ENCODE measurements at places on chromosomes 13 and 19.
A peak's percentile ranks its signal among the peaks of the same experiment; 100 is the strongest.

GRCh38 chr19:12946731-12947496, 1.3 kb downstream of the RAD23A start:
- DNase-seq: no peak

GRCh38 chr19:29675120-29675649, 9.9 kb downstream of the PLEKHF1 start:
- no peak for DNase-seq

- no peak for DNase-seq
These were observed 105.9 kb upstream of the GJB6 start for GRCh38 chr13:20337884-20338551.

- no peak for DNase-seq
These were observed 10.2 kb downstream of the ENOX1 start for GRCh38 chr13:43776501-43777079.

GRCh38 chr19:343941-344624, 513 bp downstream of the MIER2 start:
- no peak for DNase-seq

DNA sequence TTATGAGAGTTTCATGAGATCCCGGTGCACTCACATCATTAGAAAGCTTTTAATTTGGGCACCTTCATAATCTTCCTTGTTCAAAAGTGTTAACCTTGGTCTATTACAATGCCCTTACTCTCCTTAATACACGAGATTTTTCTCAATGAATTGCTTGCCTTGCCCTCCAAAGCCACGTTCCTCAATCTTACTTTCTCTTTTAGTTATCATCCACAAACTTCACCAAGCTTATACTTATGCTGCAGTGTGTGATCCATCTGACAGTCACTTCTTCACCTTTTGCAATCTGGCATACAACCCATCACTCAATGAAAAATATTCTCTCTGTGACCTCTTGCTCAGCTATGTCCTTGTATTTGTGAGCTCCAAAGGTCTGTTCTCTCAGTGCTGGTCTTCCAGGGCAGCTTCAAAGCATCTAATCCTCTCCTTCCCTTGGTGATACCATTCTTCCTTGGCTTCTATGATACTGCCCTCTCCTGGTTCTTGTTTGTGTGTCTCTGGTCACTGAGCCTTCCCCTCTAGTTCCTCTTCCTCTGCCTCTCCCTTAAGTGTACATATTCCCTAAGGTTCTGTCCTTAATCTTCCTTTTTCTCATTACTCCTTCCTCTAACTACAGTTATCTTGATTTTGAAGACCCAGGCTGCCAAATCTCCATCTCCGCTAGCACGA, 202.2 kb upstream of the STARD13 start:
- DNase-seq: no peak

DNA sequence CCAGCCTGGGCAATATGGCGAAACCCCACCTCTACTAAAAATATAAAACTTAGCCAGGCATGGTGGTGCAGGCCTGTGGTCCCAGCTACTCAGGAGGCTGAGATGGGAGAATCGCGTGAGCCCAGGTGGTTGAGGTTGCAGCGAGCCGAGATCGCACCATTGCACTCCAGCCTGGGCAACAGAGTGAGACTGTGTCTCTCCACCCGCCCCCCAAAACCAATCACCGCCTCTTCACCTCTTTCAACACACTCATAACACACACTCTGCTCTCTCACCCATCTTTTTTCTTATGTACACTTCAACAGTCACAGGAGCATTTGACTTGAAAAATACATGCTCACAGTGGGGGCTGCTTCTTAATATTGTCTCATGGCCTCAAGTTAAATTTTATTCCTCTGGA, 76.8 kb downstream of the ESD start:
- no peak for DNase-seq

DNA sequence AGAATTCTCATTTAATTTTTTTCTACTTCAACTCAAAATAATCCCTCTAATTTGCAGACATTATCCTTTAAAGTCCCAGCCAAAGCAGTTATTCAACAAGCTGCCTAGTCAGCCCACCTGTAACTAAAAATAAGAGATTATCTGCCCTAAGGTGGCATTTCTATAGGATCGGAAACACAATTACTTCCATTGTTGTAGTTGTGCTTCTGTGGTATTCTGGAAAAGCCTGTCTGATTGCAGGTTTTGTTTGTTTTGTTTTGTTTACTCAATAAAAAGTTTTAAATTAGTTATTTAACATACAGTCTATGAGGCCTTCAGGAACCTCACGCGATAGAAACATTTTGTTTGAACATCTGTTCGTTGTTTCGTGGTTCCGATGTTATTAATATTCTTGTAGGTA, 101.0 kb downstream of the ZIC5 start:
- no peak for DNase-seq

- no peak for DNase-seq
These were observed 40.7 kb downstream of the PCCA start for GRCh38 chr13:100129605-100130004.

- DNase-seq: peak; percentile 60
These were observed 22.5 kb downstream of the C13orf46 start for GRCh38 chr13:113951246-113951999.

- no peak for DNase-seq
These were observed 80.6 kb downstream of the NUFIP1 start for GRCh38 chr13:44908712-44909111.

DNA sequence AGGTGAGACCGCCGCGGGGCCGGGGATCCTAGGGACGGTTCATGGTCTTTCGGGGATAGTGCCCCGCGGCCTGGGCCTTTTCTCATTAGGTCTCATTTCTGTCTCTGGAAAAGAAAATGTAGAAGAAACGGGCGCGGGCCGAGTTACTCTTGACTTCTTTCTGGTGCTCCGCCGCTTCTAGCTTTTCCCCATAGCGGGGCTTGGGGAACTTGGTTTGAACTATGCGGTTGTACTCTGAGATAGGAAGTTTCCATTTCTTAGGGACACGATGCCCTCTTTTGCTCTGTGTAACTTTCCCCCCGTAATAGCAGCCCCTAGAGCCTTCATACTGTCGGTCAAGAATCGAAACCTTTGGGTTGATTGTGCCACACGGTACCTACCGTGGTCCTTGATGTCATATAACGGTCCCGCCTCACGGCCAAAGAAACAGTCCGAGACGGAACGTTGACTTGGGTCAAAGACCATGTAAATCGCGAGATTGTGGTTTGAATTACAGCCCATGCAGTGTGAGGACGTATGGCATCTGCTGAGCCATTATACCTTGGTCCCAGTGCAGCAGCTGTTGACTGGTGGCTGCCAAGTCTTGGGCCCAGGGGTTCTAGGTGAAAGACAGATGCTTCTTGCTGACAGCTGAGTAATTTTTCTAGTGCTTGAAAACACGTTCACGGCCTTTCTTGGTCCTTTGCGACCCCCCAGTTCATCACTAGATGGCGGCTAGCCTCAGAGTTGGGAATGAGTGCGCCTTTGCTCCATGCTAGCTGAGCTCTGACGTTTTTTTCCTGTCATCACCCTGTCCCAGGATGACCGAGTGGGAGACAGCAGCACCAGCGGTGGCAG, 487 bp downstream of the RPS5 start:
- no peak for DNase-seq

- DNase-seq: no peak
These were observed 141.6 kb upstream of the ARGLU1 start for GRCh38 chr13:106709522-106709921.

DNA sequence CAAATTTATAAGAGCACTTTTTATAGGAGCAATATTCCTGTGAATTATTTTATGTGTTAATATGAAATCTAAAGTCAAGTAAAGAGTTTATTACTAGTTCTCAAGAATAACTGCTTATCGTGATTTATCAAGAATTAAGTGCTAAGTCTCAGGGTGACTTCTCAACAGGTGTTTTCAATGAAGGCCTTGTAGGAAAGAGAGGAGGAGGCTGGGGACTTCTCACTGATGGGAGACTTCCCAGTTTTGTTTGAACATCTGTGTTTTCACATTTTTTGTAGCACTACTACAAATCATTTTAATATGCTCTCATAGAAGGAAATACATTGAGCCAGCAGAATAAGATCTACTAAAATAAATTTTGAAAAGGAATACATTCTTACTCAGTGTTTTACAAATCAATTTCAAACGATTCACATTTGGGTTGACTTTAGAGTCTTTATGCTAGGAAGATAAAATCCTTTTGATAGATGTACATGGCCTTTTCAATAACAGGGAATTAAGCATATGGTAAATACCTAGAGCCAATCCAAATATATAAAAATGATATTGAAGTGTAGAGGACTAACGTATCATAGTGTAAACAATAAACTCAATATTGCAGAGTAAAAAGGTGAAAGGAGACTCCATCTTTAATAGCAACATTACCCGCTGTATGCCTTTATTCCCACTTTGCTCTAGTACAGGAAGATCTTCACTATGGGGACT, 6.8 kb downstream of the PCDH17 start:
- no peak for DNase-seq

DNA sequence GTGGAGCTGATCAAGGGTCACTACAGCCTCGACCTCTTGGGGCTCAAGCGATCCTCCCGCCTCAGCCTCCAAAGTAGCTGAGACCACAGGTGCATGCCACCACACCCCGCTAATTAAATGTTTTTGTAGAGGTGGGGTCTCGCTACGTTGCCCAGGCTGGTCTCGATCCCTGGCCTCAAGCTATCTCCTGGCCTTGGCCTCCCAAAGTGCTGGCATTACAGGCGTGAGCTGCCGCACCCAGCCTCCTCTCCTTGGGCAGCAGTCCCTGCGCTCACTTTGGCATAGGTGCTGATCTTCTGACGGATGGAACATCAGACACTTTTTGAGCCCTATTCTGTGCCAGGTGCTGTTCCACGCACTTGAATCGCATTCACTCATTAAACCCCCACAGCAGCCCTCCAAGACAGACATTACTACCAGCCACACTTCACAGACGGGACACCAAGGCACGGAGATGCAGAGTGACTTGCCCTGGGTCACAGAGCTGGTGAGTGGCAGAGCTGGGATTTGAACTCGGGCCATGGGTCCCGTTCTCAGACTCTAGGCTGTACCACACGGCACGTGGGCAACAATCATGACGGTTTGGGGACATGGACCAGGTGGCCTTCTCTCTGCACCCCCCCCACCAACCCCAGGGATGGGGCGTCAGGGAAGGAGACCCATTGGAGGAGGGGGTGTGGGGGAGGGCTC, 3.2 kb downstream of the MEIS3 start:
- no peak for DNase-seq

GRCh38 chr13:85685436-85685835, 113.8 kb downstream of the SLITRK6 start:
- no peak for DNase-seq

GRCh38 chr13:99359528-99359927, 52.3 kb upstream of the GPR183 start:
- no peak for DNase-seq

GRCh38 chr13:29767006-29767405, 83.4 kb downstream of the UBL3 start:
- no peak for DNase-seq

DNA sequence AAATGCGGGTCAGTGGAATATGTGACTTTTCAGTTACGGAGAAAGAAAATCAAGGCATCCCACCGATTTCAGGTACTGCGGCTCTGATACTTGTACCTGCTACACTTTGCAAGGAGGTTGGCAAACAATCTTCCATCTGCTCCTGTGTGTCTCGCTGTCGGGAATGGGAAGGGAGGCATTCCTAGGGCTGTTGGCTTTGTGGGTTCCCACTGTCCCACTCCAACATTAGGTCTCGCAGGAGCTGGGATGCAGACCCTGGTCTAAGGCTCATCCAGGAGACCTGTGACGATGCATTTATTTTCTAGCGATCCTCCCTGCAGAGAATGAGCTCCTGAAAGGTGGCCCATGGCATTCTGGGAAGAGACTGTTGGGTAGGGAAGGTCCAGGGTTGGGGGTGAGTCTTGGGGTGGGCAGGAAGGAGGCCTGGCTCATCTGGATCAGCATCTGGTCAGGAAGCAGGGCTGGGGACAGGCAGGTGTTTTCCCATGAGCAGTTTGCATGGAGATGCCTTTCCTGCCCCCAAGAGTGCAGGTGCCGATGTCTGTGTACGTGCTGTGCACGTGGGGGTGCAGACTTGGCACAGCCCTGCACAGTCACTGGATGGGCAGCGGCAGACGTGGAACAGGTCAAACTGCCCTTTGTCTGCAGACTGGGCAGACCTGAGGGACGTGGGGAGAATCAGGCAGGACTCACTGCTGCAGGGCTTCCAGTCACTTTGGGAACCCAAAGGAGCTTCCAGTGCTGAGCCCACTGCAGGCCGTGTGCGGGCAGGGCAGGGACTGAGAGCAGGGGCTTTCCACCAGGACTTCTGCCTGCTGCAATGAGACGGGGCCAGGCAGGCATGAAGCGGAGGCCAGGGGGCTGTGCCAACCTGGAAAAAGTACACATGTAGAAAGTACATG, 152.4 kb downstream of the TEX29 start:
- DNase-seq: no peak

DNA sequence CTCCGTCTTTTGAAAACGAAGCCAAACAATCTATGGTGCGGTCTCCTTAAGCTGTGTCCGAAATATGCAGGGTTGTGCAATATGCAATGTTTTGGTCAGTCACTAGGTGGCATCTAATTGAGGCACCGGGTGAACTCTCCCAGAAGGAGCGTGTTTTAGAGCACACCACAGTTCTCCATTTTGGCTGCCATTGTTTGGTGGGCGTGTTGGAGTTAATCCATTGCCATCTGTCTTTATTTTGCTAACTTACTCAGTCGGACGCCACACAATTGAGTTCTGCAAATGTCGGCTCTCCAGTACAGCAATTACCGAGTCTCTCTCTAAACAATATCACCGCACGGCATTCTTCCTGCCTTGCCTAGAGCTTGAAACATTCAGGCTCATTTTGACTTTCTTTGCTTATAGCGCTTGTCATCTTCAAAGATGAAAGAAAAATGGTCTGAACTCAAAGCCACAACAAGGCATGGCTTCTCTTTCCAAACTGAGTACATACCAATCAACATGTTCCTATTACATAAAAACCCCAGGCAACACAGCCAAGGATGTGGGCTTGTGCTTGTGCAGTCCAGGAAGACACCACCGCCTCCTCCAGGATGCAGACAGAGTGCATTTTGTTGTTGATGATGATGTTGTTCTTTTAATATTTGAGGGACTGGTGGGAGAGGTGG, 182.0 kb upstream of the SERP2 start:
- DNase-seq: no peak

DNA sequence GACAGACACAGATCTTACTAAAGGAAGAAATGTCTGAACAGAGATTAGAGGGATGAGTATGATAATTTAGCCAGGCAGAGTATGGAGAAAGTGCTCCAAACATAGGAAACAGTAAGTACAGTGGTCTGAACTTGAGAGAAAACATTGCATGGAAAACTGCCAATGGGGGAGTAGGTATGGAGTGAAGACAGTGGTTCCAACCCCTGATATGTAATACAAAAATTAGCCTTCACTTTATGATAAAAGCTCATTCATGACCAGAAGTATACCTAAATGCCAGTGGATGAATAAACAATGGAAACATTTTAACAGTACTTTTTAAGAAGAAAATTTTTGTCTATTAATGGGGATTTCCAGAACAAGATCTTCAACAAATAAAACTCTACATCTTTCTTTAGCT, 334.0 kb downstream of the DIAPH3 start:
- no peak for DNase-seq

GRCh38 chr13:46131705-46132104, 26.9 kb upstream of the CPB2 start:
- no peak for DNase-seq

DNA sequence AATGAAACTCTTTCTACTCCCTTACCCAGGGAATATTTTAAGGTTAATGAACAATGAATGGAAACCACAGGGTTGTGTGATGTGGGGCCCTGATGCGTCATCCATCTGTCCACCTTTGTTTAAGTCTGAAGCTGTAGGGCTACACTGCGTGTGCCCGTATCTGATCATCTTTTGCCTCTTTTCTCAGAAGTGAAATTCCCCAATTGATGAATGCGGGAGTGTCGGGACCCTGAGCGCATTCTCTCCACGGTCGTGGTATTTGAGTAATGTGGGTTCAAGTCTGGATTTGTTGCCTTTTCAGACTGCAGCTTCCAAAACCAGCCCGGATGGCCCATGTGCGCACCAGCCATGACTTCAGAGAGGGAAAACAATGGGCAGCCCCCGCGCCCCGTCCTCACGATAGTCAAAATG, 112.3 kb downstream of the COL4A2 start:
- DNase-seq: no peak
